Progenitor cell of endocrine pancreas (in vitro differentiated cells): ENCODE measurements at places on chromosomes 3 and 15. TPM values are rescaled to one million over a fixed set of nuclear protein-coding genes. Genes with fewer than 3 reads are reported as not detected.

ACP3 gene
- total RNA-seq: 8.1 and 9.1 TPM in 2 replicates

GOLGA8N gene
- 0.69 and 1.1 TPM in 2 replicates for total RNA-seq

GRCh38 chr3:10956531-10956930 lies 36.0 kb upstream of the SLC6A1 start:
- DNase-seq: no peak
- H3K27me3 ChIP-seq: peaks cover 26% of the 10 kb centered on the region
- no peak overlapping the region for H3K4me3 ChIP-seq
- H3K27ac ChIP-seq: no peak overlapping the region

DNA sequence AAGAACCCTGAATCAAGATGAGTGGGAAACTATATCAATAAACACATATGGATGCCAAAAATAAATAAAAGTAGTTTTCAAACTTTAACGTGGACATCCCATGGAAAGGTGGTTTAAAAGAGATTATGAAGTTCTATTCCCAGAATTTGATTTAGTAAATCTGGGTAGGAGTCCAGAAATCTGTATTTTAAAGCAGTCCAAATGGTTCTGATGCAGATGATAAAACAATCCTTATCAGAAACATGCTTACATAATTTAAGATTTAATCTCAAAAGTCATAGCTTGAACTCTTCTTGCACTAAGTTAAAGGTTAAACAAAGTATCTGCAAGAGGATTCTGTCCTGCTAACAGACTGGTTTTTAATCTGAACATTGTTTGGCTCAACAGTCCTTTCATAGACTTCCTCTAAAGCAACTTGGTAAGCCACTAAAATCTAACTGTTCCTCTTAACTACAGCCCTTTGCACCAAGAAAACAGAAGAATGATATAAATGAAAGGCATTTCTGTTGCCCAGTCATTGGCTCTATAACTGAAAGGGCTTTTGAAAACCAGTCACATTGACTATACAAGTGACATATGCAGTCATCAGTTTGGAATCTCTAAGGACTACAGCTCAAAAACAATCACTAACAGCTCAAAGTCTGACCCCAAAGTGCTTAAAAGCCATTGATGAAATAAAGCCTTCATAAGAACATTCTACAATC lies 23.4 kb upstream of the MAP4 start:
- H3K27ac ChIP-seq: peak overlapping the region; percentile 50
- H3K27me3 ChIP-seq: no peaks in the 10 kb centered on the region
- H3K4me3 ChIP-seq: no peak overlapping the region
- H3K36me3 ChIP-seq: no peaks in the 10 kb centered on the region
- no peak for DNase-seq

- H3K36me3 ChIP-seq: no peaks in the 10 kb centered on the region
- H3K27ac ChIP-seq: no peak overlapping the region
- peaks cover 6% of the 10 kb centered on the region for H3K27me3 ChIP-seq
- no peaks in the 10 kb centered on the region for H3K4me1 ChIP-seq
- no peak for DNase-seq
- H3K4me3 ChIP-seq: no peak overlapping the region
These were observed 17.0 kb upstream of the PPM1L start for GRCh38 chr3:160739079-160739478.

DNA sequence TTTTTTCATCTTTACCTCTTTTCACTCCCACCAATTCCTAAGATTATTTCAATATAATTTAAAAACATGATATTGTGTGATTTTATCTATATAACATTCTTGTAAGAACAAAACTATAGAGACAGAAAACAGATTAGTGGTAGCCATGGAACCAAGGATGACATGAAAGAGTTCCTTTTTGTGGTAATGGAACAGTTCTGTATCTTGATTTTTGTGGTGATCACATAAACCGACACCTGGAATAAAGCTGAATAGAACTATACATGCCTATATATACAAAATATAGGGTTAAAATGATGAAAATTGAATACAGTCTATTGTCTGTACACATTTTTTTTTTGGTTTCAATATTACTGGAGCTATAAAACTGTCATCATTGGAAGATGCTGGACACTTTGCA lies 945.4 kb downstream of the SI start:
- H3K4me1 ChIP-seq: no peaks in the 10 kb centered on the region
- no peak for DNase-seq
- no peak overlapping the region for H3K27ac ChIP-seq
- no peaks in the 10 kb centered on the region for H3K27me3 ChIP-seq

DNA sequence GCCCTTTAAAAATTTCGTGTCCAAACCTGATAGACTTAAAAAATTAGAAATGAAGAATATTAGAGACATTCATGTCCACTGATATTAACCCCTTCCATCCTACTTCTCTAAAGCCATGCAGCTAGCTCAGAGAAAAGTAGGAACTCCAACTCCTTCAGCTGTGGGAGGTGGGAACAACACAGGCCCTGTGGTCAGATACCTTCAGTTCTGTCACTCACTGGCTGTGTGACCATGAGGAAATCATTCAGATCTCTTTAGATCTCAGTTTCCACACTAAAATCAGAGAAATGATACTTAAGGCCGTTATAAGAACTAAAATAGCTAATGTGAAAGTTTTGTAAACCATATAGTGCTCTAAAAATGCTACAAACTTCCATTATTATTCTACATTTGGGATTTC lies 209.8 kb downstream of the TNIK start:
- H3K36me3 ChIP-seq: no peaks in the 10 kb centered on the region
- no peak overlapping the region for H3K4me3 ChIP-seq
- H3K27ac ChIP-seq: no peak overlapping the region
- H3K27me3 ChIP-seq: no peaks in the 10 kb centered on the region
- DNase-seq: no peak

- no peaks in the 10 kb centered on the region for H3K4me1 ChIP-seq
- peak; percentile 5 for DNase-seq
These were observed 188.7 kb downstream of the UBE3A start for GRCh38 chr15:25250011-25250596.

GRCh38 chr15:26298659-26299170 lies 435.6 kb upstream of the ATP10A start:
- H3K4me1 ChIP-seq: no peaks in the 10 kb centered on the region
- no peaks in the 10 kb centered on the region for H3K27me3 ChIP-seq
- no peak for DNase-seq
- H3K36me3 ChIP-seq: no peaks in the 10 kb centered on the region
- H3K27ac ChIP-seq: no peak overlapping the region

GRCh38 chr3:34178415-34178814 lies 380.0 kb downstream of the PDCD6IP start:
- H3K4me3 ChIP-seq: no peak overlapping the region
- H3K27ac ChIP-seq: no peak overlapping the region
- no peak for DNase-seq
- peaks cover under 1% of the 10 kb centered on the region for H3K4me1 ChIP-seq
- H3K36me3 ChIP-seq: no peaks in the 10 kb centered on the region

DNA sequence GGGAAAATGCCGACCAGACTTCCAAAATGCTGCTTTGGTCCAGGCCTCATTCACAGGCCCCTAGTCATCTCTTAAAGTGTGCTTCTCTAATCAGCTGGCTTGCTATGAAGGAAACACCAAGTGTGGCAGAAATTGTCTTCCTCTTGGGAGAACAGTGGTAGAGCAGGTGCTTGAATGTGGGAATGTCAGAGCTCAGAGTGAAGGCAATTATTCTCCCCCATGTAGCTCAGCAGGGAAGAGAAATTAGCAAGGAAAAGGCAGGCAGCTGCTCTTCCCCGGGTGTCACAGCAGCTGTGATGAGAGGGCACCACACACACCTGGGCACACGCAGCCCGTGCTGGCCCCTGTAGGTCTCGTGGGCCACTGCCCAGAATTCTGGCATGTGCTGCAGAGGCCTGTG lies 358.5 kb downstream of the WDR72 start:
- peaks cover 5% of the 10 kb centered on the region for H3K27me3 ChIP-seq
- H3K36me3 ChIP-seq: no peaks in the 10 kb centered on the region
- peaks cover 12% of the 10 kb centered on the region for H3K4me1 ChIP-seq
- H3K4me3 ChIP-seq: no peak overlapping the region

- H3K36me3 ChIP-seq: peaks cover 35% of the 10 kb centered on the region
- no peak overlapping the region for H3K4me3 ChIP-seq
- H3K27me3 ChIP-seq: no peaks in the 10 kb centered on the region
- DNase-seq: no peak
- no peak overlapping the region for H3K27ac ChIP-seq
- no peaks in the 10 kb centered on the region for H3K4me1 ChIP-seq
These were observed 145.4 kb upstream of the LRRFIP2 start for GRCh38 chr3:37319784-37320183.
